ENCODE measurements at places on chromosomes 2 and 18.

GRCh38 chr2:2735041-2735440 is 404.0 kb upstream of the MYT1L start:
- DNase-seq, result no peak

DNA sequence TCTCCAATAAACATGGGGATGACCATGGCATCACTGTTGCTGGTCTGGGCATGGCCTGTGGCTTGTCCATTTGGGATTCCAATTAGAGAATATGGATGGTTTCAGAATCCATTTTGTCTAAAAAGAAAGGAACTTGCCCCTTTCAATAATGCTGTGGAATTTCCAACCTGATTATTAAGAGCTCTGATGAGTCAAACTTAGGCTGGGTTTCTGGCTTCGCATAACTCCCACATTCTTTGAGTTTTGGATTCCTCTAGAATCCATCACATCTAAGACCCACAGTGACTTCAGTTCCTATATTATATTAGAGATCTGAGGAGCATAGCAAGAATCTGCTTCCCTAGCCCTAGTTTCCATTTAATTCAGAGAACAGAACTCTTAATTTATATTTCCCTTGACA is 531.5 kb downstream of the TNS1 start:
- DNase-seq, result no peak

- no peak for DNase-seq
Observed at GRCh38 chr2:7703543-7704144, 786.4 kb downstream of the RNF144A start.

DNA sequence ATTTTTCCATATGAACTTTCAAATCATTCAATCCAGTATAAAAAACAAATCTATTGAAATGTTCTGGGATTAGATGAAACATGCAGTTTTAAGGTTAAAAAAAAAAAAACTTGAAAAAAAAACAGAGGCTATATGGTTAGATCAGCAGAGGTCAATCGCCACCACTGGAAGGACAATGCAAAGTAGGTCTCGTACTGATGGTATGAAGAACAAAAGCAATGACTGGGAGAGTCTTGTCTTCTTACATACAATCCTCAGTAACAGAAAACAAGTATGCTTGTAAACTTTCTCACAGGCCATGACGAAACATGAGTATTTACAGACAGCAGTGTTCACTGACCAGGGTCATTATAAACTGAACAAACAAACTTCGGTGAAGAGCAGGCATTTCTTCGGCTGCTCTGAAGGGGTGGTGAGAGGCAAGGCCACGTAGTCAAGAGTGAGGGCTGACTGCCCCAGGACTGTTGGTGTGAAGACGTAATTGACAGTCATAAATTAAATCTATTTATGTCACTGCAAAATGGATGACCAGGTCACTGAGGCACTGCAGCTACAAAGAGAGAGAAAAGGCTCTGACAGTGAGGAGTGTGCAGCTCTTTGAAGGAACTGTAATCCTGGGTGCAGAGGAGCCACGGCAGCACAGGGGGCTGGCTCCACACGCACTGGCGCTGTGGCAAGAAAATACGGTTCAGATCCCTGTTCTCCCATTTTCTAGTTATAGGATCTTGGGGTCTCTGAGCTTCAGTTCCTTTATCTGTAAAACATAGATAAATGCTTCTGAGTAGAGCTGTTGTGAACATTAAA is 60.0 kb downstream of the NXPH2 start:
- DNase-seq, result no peak

All from posterior vena cava (tissue), 2 donors.